ENCODE measurements at places on chromosomes 7 and 10. TPM values are rescaled to one million over a fixed set of nuclear protein-coding genes. Genes with fewer than 3 reads are reported as not detected.

- H3K4me3 ChIP-seq: peak within 1 kb of the TSS; percentile 65
- no peaks in the 10 kb centered on the region for H3K36me3 ChIP-seq
- peaks cover 72% of the 10 kb centered on the region for H3K27me3 ChIP-seq
Measured at GRCh38 chr7:27199849-27200760, at the start of gene HOXA13. Gene HOXA13, minus strand, starts transcription at chr7:27200091. Its CDS starts 14 bp downstream, at chr7:27200077.

DNA sequence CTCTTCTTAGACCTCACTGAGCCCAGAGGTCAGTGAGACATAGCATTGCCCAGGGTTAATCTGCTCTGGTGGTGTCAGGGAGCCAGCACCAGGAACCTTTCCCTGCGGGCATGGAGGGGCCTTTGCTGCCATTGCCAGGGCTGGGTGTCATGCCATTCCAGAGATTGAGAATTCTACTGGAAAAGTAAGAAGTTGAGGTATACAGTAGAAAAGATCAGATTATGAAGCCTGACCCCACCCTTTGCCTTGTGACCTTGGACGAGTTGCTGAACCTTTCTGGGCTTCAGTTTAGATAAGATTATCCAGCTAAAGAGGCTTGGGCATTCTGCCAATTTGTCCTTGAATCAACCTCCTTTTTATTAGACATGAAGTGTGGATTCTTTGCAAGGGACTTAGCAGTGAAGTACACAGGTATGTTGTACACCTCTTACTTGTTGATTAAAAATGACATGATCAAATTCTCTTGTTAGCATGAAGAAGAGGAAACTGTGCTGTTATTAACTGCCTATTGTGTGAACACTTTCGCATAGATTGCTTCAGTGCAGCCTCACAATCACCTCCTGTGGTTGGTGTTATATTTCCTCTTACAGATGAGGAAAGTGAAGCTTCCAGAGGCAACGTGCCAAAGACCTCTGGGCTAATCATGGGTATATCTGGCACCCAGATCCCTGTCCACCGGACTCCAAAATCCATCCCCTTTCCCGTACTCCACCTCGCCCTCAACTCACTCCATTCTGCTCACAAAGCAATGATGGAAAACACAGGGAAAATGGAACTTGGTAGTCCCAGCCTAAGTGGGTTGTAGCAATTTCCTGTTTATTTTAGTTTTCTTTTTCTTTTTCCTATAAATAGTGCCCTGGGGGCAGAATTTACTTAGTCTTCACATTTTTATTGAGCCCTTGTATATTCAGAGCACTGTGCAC lies 151.3 kb downstream of the CAMK1D start:
- DNase-seq: no peak
- no peak overlapping the region for H3K27ac ChIP-seq
- no peaks in the 10 kb centered on the region for H3K27me3 ChIP-seq
- no peak overlapping the region for H3K4me3 ChIP-seq
- peaks cover 49% of the 10 kb centered on the region for H3K4me1 ChIP-seq

- DNase-seq: peak; percentile 38
- H3K36me3 ChIP-seq: no peaks in the 10 kb centered on the region
- H3K27me3 ChIP-seq: peaks cover 57% of the 10 kb centered on the region
- H3K4me1 ChIP-seq: peaks cover 9% of the 10 kb centered on the region
- H3K4me3 ChIP-seq: peak overlapping the region; percentile 59
Measured at GRCh38 chr7:33904681-33905388, 504 bp upstream of the BMPER start.

- no peak for DNase-seq
- H3K4me1 ChIP-seq: peaks cover 4% of the 10 kb centered on the region
- H3K27me3 ChIP-seq: peaks cover 3% of the 10 kb centered on the region
- no peak overlapping the region for H3K27ac ChIP-seq
Measured at GRCh38 chr7:131919920-131920709, 363.7 kb upstream of the PODXL start.

DNA sequence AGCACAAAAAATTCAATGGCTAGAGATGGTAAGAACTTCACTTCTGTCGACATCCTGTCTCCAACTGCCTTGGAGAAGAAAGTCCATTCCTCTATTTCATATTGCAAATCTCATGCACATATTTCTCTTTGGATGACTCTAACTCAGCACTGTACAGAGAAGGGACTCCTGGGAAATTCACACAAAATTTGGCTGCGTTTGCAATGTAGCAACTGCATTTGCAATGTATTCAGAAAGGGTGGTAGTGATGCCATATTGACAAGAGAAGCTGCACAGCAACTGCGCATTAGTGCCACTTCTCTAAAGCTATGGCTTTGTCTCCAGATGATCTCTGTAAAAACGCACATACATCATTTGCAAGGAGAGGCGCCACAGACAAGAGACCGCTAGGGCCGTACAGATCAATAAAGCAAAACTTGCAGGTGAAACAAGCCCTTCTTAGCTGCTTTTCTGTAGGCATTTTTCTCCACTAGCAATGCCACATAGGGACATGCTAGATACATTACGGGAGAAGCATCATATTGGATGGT lies 389.5 kb downstream of the TCERG1L start:
- no peaks in the 10 kb centered on the region for H3K27me3 ChIP-seq
- H3K4me3 ChIP-seq: no peak overlapping the region
- no peaks in the 10 kb centered on the region for H3K4me1 ChIP-seq
- no peak for DNase-seq
- no peaks in the 10 kb centered on the region for H3K36me3 ChIP-seq

The PGAM2 gene
- not detected for total RNA-seq

The WNT8B gene
- 0.43 TPM for total RNA-seq

DNA sequence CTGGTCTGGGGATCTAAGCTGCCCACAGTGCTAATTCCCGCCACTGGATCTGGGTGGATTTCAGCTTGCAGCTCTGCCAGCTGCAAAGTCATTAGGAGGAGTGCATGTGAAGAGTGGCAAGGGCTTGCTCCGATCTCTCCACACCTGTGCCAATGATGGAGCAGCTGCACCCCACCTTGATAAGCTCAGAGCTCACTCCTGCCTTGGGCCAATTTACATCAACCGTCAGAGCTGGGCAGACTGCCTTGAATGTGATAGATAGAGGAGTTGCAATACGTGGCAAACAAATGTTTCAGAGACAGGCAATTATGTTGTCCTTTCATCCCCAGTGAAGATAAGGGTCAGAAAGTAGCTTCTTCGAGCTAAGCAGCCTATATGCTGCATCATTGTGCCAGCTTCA lies 379.9 kb downstream of the SH2D4B start:
- H3K27ac ChIP-seq: no peak overlapping the region
- no peak overlapping the region for H3K4me3 ChIP-seq
- no peaks in the 10 kb centered on the region for H3K4me1 ChIP-seq
- H3K36me3 ChIP-seq: no peaks in the 10 kb centered on the region

The STAM gene
- 17.9 TPM for total RNA-seq

GRCh38 chr10:3772361-3773171 lies 12.4 kb downstream of the KLF6 start:
- no peak for DNase-seq
- no peak overlapping the region for H3K4me3 ChIP-seq
- peaks cover 30% of the 10 kb centered on the region for H3K4me1 ChIP-seq
- no peak overlapping the region for H3K27ac ChIP-seq

DNA sequence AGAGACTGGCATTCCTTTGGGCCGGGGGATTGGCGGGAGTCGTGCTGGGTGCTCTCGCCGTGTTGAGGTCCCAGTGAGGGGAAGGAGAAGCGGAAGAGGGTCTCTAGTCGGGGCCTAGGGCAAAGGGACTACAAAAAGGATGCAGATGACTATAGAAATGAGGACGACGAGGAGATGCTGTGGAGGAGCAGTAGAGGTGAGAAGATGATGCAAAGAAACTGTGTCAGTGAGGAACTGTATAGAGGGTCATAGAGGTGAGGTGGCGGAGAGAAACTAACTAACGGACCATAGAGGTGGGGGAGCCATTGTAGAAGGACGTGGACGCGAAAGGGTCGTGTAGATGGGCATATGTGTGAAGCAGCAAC lies 324 bp downstream of the TWNK start:
- H3K27ac ChIP-seq: peak overlapping the region; percentile 94
- no peak for DNase-seq
- peaks cover 37% of the 10 kb centered on the region for H3K36me3 ChIP-seq
- H3K4me1 ChIP-seq: peaks cover 43% of the 10 kb centered on the region
- no peaks in the 10 kb centered on the region for H3K27me3 ChIP-seq

The RUFY2 gene
- 9.1 TPM for total RNA-seq

DNA sequence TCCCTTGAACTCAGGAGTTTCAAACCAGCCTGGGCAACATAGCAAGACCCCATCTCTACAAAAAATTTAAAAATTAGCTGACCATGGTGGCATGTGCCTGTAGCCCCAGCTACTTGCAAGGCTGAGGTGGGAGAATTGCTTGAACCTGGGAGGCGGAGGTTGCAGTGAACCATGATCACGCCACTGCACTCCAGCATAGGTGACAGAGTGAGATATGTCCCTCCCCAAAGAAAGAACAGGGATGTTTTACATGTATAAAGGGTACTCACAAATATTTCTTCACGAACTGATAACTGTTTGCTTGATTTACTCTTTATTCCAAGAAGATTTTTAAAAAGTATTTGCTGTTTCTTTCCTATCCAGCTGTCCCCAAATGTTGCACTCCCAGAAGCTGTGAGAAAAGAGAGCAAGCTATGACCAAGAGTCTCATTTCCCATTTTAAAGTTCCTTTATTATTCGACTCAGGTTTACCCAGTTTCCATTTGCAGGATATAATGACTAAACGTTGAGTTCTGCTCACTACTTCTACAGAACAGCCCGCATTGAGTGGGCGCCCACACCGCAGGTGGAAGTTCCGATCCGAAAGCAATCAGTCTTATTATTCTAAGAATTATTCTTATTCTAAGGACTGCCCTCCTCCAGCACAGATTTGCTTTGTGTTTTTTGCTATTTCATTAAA lies 90.7 kb downstream of the APBB1IP start:
- H3K36me3 ChIP-seq: peaks cover 44% of the 10 kb centered on the region
- no peaks in the 10 kb centered on the region for H3K27me3 ChIP-seq
- no peak overlapping the region for H3K27ac ChIP-seq
- no peak overlapping the region for H3K4me3 ChIP-seq
- peaks cover 7% of the 10 kb centered on the region for H3K4me1 ChIP-seq

The CPA4 gene
- not detected for total RNA-seq

The NPFFR1 gene
- not detected for total RNA-seq

DNA sequence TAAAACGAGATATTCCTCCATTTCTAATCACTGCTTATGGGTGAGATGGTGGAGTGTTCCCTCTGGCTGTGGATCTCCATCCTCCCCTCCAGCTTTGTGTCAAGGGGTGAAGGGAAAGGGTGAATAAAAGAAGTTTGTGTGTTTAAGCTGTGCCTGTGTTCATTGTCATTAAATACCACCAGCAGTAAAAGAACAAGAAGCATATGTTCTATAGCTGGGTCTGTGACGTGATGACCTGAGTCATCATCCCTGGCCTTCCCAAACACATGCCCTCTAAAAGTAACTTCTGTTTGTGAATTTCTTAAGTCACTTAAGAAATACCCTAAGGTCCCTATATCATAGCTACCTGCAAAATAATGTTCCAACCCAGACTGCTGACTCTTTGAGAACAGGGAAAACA lies 104.9 kb downstream of the PPP1R17 start:
- H3K36me3 ChIP-seq: no peaks in the 10 kb centered on the region
- no peak for DNase-seq
- no peak overlapping the region for H3K4me3 ChIP-seq

GRCh38 chr10:126075009-126075408 lies 178.6 kb downstream of the FANK1 start:
- no peaks in the 10 kb centered on the region for H3K4me1 ChIP-seq

- no peak overlapping the region for H3K27ac ChIP-seq
- DNase-seq: no peak
- no peaks in the 10 kb centered on the region for H3K36me3 ChIP-seq
Measured at GRCh38 chr7:136070736-136071505, 93.8 kb upstream of the MTPN start.

DNA sequence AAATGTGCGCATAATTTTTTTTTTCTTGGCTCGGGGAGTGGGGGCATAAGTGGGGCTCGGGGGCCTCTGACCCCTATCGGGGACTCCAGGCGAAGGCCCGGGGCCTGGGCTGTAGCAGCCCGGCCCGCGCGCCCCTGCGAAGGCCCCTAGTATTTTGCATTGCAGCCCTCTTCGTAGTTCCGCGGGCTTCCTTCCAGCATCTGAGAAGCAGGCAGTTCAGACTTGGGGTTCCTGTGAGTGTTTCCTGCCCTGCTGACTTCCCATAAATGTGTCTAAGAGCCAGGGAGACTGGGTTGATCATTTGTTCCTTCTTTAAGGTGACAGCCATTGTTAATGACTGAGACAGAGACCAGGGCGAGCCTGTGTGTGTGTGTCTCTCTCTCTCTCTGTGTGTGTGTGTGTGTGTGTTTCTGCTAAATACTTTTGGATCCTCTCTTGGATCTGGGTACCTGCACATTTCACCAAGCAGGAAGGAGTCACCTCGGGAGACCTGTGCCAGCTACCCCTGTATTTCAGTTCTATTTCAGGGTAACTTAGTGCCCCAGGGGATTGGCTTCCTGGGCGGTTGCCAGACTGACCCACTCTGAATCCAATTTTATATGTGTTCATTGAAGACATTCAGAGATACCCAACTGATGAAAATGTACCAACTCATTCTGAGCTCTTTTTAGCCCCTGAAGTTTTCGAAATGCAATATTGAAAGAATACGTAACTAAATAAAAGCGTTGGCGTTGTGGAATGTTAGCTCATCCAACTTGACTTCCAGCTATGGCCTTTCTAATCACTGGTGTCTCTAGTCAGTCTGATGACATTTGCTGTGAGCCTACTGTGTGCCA lies 805 bp downstream of the MSRB2 start:
- H3K4me1 ChIP-seq: peaks cover 46% of the 10 kb centered on the region
- H3K4me3 ChIP-seq: peak overlapping the region; percentile 95
- peak overlapping the region; percentile 92 for H3K27ac ChIP-seq

GRCh38 chr10:15747632-15748031 lies 27.9 kb upstream of the ITGA8 start:
- H3K4me3 ChIP-seq: no peak overlapping the region
- no peak for DNase-seq
- H3K4me1 ChIP-seq: no peaks in the 10 kb centered on the region
- H3K27ac ChIP-seq: no peak overlapping the region
- peaks cover 11% of the 10 kb centered on the region for H3K27me3 ChIP-seq

DNA sequence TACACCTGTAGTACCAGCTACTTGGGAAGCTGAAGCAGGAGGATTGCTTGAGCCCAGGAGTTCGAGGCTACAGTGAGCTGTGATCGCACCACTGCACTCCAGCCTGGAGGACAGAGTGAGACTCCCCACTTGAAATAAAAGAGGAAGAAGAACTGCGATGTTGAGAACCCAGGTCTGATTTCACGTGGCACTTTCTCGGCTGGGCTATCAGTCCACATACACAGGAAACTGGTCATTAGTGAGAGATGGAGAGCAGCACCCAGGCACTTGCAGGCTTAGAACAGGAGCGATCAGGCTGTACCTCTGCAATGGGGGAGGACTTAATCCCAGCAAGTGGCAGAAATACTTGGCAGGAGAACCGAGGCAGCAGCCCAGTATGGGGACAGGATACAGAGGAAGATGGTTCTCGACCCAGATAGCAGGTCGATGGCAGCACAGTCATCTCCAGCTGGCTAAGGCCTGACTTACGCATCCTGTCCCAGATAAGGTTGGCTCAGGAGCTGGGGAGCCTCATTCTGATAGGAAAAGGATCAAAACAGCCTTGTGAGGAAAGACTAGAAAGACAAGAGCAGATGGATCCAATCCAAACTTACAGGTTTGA lies 487.7 kb upstream of the AUTS2 start:
- H3K27me3 ChIP-seq: peaks cover 2% of the 10 kb centered on the region
- no peaks in the 10 kb centered on the region for H3K36me3 ChIP-seq
- no peak for DNase-seq
- H3K27ac ChIP-seq: no peak overlapping the region
- H3K4me3 ChIP-seq: no peak overlapping the region
- no peaks in the 10 kb centered on the region for H3K4me1 ChIP-seq
